ENCODE measurements at places on chromosomes 6 and 20.

- DNase-seq: no peak
Measured at GRCh38 chr6:164628302-164628931, 681.0 kb downstream of the C6orf118 start.

GRCh38 chr20:21272679-21273078 lies 30.5 kb upstream of the XRN2 start:
- DNase-seq: no peak

- DNase-seq: no peak
Measured at GRCh38 chr20:62825333-62825985, 8.6 kb downstream of the COL9A3 start.

- no peak for DNase-seq
Measured at GRCh38 chr20:38139977-38140753, 24.9 kb downstream of the TGM2 start.

GRCh38 chr6:154754152-154754551 lies 20.9 kb downstream of the SCAF8 start:
- DNase-seq: no peak

DNA sequence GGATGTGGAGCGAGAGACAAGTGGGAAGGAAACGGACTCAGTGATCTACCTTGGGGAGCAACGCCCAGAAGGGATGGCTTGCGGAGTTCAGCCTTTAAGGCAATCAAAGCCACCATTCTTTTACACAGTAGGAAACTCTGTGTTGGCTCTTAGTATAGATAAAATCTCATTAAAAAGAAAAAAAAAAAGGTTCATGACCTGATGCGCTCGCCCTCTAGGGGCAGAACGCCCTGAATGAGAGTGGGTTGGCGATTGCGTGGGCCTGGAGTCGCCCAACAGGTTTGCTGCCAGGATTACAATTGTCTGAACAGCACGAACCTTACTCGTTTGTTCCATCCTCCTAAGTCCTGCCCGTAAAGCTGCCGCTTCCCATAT lies 1.2 kb downstream of the TPD52L1 start:
- no peak for DNase-seq

DNA sequence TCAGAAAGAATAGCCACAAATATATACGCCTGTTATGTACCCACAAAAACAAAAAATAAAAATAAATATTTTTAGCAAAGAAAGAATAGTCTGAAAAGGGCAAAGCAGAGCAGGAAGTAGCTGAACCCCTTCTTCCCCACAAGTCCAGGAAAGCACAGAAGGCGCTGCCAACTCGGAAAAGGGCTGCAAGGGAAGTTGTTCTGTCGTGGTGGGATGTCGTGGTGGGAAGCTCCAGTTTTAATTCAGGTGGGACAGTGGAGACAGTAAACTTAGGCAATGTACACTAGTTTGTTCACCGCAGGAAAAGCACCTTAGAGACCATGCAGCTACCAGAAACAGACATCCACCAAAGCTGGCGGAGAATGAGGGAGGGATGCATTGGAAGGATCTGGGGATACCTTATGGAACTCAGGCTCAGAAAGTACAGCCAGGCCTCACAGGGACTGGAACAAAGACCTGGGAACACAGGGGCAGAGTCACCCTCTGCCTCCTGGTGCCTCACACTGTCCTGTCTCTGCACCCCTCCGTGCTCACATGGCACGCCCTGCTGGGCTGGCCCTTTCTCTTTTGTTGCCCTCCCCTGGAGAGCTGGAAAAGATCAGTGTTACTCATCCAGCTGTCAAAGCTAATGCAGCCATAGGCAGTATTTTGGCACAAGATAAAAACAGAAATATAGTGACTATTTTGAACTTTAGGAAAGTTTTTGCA lies 3.3 kb upstream of the APMAP start:
- no peak for DNase-seq

- no peak for DNase-seq
Measured at GRCh38 chr6:38681850-38682249, 21.1 kb downstream of the GLO1 start.

DNA sequence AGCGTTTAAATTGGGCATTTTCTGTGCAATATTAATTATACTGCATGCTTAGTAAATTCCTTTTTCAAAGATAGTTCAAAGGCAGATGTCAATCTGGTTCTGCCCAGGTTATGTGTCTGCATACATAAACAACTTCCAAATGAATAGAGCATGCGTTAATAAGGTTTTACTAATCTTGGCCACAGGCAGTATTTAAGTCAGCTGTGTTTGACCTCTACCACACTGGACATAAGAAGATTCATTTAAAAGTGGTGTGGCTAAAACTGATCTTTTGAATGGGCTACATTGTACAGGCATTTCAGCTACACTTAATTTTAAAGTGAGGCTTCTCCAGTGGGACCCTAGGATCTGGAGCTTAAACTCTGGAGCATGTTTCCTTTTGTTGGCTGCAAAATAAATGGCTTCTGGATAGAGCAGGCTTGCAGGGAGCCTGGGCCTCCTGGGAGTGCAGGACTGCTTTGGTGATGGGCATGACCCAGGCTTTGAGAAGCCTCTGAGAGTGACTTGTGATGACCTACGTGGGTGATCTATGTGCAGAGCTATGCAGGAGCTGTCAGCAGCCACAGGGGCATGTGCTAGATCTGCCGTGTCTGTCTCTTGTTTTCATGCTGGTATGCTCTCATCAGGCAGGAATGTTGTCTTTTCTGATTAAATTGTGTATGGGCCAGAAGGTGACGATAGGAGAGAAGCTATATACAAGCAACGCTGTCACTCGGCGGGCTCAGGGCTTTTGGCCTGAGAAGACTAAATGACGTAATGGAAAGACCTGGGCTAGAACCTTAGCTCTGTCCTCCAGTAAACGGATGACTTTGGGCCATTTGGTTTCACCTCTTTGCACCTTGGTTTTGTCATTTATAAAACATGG lies 331.2 kb downstream of the QKI start:
- no peak for DNase-seq

DNA sequence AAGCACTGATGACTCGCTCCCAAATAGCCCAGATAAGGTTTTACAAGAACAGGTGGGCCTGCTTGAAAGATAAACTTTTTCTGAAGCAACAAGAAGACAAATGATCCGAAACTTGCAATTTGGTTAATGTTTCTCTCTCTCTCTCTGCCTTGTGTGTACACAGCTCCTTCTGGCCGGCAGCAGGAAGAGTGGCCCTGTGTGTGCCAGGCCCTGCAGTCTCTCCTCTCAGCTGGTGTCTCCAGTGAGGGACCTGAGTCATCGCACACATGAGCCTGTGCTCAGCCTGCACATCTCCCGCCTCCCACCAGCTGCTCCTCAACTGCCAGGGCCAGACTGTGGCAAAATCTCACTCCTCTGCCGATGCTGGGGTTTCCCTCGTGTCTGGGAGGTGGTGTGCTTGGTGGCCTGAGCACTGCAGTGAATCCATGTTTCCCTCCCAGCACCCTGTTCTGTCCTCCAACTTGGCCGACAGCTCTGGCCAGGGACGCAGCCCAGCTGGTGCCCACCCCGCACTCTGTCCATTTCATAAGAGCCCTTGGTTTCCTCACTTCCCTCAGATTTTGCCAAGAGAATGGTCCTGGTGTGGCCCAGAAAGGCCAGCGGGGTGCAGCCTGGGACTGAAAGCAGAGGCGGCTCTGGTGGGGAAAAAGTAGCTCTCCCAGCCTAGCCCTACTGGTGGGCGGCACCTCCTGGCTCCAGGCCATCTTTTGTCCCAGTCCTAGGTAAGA lies 49.4 kb downstream of the ERMARD start:
- no peak for DNase-seq

DNA sequence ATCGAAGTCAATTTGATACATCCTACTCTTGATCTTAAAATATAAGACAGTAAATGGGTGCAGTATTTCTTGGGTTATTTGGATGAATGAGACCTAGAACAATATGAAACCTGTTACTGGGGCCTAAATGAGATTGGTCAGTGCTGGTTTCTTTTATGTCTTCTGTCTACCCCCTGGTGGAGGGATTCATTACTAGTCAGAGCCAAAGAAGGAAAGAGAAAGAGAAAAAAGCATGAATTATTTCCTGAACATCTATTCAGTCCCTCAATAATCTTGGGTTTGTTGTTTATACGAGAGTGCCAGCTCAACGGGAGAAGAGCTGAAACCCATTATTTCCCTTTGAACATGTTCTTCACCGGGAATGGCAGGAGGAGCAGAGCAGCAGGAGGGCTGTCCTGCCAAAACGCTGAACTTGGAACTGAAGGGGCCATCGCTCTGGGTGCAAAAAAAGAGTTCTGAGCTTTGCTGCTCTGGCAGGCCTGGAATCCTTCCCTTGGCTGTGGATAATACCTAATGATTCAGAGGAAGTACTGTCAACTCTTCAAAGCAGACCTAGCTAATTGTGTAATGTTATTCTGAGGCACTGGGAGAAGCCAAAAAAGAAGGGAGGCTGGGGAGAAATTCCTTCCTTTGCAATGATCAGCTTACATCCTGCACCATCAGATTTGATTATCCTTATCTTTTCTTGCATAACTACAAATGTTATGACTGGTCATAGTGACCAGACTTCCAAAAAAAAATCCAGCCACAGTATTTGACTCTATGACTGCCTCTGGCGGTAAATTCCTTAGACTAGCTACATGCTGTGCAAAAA lies 72.0 kb downstream of the BLOC1S5 start:
- no peak for DNase-seq

DNA sequence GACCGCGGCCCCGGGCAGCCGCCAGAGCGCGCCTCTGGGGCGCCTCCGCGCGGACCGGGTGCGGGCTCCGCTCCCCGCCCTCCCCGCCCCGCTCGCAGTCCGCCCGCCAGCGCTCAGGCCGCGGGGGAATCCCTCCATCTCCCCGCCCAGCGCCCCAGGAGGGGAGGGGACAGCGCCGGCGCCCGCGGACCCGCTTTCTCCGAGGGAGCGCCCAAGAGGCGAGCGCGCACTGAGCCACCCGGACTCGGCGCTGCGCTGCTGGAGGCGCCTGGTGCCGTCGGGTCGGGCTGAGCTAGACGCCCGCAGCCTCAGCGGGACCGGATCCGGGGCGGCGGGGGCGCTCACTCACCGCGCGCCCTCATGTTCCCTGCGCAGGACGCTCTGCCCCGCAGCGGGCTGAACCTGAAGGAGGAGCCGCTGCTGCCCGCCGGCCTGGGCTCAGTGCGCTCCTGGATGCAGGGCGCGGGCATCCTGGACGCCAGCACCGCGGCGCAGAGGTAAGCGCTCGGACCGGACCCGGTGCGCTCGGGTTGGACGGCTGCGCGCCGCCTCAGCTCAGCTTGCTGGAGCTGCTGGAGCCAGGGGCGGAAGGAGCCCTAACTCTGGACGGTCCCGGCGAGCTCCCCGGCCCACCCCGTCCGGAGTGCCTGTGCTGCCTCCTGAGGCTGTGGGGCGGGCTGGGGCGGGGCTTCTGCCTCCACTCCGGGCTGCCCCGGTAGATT lies 867 bp downstream of the EBF4 start:
- DNase-seq: no peak

DNA sequence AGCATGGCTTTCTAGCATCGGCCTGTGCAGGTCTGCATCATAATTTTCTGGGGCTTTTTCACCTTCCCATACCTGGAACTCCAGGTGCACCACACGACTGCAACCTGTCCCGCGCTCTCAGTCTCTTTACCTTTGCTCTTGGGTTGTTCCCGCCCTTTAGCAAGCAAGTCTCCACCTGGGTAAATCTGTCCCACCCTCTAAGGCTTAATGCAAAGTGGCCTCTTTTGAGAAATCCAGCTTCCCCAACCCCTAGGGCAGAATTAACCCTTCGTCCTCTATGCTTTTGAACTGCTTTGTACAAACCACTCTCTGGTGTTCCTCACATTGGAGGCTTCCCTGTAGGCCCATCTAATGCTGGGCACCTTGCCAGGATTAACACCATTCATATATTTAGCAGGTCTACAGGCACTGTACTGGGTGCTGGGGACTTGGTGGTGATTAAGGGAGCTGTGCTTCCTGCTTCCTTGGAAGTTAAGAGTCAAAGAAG lies 2.8 kb downstream of the ITPR3 start:
- no peak for DNase-seq

- no peak for DNase-seq
Measured at GRCh38 chr20:50409495-50409894, 100.7 kb upstream of the PTPN1 start.

DNA sequence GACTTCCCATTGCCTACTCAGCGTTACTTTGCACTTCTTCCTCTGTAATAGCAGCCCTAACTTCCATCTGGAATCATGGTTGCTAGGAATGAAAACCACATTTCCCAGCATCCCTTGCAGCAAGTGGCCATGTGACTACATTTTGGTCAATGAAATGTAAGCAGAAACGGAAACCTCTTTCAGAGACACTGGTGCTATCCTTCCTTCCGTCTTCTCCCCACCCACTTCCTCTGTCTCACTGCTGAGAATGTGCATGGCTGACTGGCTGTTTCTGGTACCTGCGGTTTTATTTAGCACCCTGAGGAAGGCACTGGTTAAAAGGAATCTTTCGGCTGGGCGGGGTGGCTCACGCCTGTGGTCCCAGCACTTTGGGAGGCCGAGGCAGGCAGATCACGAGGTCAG lies 107.4 kb downstream of the SCML4 start:
- DNase-seq: no peak

DNA sequence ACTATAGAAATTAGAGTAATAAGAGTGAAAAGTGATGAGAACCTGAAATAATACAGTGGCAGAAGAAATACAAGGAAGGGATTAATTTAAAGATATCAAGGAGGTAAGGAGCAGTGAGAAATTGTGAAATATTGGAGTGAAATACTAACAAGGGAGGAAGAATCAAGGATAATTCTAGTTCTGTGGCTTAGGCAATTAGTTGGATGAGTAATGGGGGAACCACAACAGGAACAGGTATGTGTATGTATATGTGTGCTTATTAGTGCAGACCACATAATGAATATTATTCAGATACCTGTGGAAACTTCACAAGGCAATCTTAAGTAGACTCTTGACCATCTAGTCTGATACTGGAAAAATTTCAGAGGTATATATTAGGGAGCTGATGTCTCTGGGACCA lies 143.3 kb downstream of the TINAG start:
- no peak for DNase-seq

GRCh38 chr6:111838749-111839484 lies 34.3 kb downstream of the FYN start:
- no peak for DNase-seq

DNA sequence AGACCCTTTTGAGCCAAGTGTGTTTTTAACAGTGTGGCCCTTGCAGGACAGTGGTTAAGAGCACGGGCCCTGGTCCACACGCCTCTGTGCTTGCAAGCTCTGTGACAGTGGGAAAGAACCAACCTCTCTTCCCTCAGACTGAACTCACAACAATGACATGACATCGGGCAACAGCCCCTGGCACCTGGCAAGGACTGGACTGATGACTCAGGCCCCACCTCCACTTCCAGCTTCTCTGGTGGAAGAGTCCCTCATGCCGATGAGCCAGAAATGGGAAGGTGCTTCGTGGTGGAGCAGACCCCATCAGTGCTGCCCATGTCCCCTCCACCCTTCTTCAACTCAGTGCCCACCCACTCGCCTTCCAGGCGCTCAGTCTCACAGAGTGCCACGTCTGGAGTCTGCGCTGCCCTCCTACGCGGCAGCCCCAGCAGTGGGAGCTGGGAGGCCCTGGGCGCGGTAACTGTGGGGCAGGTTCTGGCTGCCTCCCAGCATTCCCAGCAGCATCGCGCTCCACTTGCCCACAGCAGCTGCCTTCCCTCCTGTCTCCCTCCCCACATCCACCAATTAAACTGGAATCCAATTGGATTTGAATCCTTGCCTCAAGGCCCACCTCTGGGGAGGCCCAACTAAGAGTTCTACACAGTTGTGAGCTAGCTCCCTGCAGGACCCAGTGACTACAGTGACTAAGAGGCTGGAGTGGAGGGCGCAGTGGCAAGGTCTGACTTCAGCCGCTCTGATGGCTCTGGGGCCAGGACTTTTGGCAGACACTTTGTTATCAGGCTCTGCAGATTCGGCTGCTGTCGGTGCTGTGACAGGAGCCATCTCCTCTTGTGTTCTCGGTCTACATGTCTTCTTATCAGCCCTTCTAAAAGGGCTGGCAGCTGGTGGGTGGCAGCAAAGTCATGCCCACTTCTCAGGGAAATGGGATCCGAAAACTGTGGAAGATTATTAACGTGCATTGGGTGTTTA lies 156.8 kb upstream of the MLN start:
- DNase-seq: no peak
